ENCODE measurements at places on chromosomes 11 and 22. TPM values are rescaled to one million over a fixed set of nuclear protein-coding genes. Genes with fewer than 3 reads are reported as not detected.

- no peak for DNase-seq
Observed at GRCh38 chr11:5536482-5536881, 11.9 kb downstream of the OR52H1 start.

- peak; percentile 60 for DNase-seq
Observed at GRCh38 chr22:43197271-43197941, 10.5 kb upstream of the TTLL12 start.

GRCh38 chr22:40908895-40909294, 42.3 kb upstream of the RBX1 start:
- DNase-seq: no peak

DNA sequence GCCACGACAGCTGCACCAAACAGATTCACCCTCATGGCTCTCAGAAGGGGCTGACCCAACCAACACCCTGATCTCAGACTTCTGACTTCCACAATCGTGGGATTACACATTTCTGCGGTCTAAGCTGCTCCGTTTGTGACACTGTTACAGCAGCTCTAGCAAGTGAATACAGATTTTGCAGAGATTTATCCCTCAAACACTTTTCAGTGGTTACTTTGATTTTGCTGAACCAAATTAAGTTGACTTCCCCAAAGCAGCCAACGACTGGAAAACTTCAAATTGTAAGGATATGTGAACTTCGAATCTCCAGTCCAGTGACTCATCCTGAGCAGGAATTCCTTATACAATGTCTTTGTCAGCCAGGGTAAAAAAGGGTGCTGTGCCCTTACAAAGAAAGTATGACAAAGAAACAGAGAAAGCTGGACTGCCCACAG, 14.8 kb upstream of the INCENP start:
- no peak for DNase-seq

DNA sequence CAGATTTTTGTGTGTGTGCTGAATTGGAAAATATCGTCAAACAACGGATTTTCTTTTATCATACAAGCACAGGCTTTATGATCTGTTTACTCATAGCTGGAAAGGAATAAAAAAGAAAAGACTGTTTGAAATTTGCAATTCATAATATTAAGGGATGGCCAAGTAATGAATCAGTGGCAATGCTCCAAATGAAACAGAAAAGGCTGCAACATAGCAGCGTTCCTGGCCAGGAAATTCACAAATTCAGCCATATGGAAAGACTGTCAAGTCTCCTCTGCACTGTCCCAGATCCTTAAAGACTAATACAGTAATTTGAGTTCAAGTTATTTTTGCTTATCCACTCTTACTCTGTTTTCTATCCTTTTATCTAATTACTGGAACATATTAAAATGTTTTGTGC, 98.2 kb downstream of the MSANTD4 start:
- no peak for DNase-seq

DNA sequence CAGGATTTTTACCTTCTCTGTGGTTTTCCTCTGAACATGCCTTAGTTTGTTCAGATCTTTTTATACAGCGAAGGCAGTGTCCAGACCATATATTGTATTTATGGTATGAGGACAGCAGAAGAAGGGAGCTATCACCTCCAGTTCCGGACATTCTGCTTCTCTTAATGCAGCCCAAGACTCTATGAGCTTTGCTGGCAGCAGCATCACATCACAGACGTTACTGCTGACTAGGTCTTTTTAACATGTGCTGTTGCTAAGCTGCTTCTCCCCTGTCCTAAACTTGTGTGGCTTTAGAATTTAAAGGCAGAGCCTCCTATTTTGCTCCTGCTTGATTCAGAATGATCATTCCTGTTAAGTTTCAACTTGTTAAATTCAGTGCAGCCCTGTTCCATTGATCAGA, 13.4 kb downstream of the MICAL2 start:
- no peak for DNase-seq

- no peak for DNase-seq
Observed at GRCh38 chr22:26737262-26737661, 79.9 kb downstream of the MIAT start.

- DNase-seq: no peak
Observed at GRCh38 chr22:29842740-29843139, 4.7 kb upstream of the ASCC2 start.

DNA sequence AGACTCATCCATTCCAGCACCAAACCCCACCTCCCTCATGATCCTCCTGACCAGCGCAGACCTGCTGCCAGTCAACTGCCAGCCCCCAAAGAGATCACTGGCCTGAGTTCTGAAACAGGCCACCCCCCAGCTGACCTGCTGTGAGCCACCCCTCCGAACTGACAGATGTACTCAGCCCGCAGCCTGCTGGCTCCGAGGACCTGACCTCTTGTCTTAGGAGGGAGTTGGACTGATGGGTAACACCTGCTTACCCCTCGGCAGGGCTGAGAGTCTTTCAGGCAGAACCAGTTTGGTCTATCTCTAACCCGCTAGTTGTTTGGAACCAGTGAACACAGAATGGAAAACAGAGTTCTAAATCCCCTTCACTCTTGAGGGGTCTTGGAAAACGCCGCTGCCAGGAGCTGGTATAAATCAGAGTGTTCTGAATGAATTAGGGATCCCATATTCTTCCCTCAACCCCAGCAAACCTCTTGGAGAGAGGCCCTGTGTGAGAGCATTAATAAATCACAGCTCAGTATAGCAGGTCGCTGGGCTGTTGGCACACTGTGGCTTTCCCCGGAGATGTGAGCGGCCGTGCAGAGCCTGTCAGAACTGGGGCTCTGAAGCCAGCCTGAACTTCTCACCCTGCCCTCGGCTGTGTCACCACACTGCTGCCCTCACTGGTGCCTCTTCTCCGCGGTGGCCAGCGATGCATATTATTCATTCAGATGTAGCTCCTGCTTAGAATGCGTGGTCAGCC, 165.1 kb upstream of the NCAM1 start:
- DNase-seq: peak; percentile 95

DNA sequence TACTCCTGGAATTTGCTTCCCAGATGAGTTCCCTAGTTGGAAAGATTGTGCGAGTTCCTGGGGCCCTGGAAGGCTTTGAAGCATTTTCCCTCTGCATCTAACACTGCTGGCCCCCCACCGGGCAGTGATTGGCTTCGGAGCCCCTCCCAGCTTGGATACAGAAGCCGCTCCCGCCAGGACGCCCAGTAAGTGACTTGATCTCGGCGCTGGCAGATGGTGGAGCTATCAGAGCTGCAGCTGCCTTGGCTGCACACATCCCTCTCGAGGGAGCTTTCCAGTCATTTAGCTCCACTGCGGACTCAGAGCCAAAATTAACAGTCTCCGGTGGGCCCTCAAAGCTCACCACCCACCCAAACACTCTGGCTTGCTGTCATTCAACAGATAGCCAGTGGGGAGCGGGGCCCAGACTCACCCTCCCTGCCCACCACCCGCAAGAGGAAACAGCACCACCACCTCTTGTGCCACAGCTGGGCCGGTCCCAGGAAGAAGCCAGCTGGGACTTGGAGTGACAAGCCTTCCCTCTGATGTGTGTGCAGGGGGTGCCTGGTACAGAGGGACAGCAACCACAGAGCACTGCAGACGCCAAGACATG, 162.3 kb downstream of the TRIM29 start:
- DNase-seq: no peak

DNA sequence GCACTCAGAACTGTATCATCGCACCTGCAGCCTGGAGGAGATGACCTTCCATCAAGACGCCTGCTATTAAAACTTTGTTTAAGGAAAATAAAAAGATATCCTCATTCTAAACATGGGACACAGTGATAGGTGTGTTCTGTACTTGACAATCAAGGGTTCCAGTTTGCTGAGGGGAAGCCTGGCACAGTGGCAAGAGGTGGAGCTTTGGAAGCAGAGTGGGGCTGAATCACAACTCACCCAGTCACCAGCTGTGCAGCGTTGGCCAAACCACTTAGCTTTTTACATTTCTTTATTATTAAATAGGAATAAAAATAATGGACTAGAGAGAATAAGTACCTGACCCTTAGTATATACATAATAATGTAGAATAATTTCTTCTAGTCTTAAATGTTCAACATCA, 220.7 kb downstream of the TENM4 start:
- DNase-seq: no peak

DNA sequence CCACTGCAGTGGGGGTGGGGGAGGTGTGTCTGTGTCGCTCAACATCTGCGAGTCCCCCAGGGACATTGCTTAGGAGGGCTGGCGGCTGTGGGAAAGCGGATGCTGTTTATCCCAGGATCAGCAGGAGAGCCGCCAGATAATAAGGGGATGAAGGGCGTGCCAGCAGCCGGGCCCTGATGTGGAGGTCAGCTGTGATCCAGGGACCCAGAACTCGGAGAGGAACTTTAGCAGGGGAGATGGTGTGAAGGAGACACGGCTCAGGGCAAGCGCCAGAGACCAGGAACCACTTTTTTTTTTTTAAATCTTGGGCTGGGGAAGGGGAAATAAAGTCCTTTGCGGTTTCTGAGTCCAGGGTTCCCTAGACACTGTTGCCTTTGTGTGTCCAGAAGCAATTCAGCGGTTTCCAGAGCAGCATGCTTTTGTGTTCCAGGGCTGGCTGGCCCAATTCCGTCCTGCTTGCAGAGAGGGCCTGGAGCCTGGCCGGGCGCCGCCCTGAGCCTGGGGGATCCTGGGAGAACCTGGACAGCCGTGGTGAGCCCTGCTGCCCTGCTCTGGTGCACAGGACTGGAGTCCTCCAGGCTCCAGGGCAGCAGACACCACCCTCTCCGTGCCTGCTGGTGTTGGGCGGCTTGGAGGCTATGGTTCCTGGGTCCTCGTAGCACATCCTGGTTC, at the start of gene GRAMD4:
Gene GRAMD4, plus strand, starts transcription at position 557 of the 672 bp plus-strand sequence. CDS start 6,414 bp downstream, outside the sequence.
- no peak for DNase-seq

The RAB3IL1 gene
- 14.6 TPM for total RNA-seq

The ROM1 gene
- total RNA-seq: 7.9 TPM

The OR56A1 gene
- total RNA-seq: 0.03 TPM

The DRD4 gene
- total RNA-seq: 1.1 TPM

The MYO7A gene
- 10.7 TPM for total RNA-seq

The APOA5 gene
- total RNA-seq: not detected

The TLCD5 gene
- 6.0 TPM for total RNA-seq

The FZD4 gene
- total RNA-seq: 41.4 TPM
